ENCODE measurements at places on chromosomes 4 and X.
A peak's percentile ranks its signal among the peaks of the same experiment; 100 is the strongest.

- DNase-seq, result peak; percentile 56
Measured at GRCh38 chrX:45428831-45429230, 228.2 kb upstream of the DIPK2B start.

- peak; percentile 40 for DNase-seq
Measured at GRCh38 chr4:27789773-27790172, 929.1 kb downstream of the STIM2 start.

DNA sequence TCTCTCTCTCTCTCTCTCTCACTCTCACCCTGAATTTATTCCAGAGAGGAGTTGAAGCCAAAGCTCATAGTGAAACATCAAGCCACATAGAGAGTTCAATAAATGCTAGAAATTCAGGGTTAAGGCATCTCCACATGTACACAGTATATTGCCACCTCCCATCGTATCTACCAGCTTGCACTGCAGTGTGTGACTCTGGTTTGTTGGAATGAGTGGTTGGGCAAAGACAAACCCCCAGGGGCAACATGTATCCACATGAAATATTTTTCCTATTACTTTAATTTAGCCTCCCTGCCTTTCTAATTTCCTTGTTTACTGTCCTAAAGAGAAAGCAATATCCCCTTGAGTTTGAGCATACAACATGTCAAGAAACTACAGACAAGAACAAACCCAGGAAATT, 247.3 kb downstream of the SPATA18 start:
- no peak for DNase-seq

- no peak for DNase-seq
Measured at GRCh38 chr4:7540206-7540605, 105.5 kb upstream of the PSAPL1 start.

GRCh38 chr4:132865922-132866321, 283.2 kb upstream of the PCDH10 start:
- no peak for DNase-seq

GRCh38 chr4:139834226-139834662, 168.6 kb downstream of the MGST2 start:
- DNase-seq, result no peak

- DNase-seq, result peak; percentile 25
Measured at GRCh38 chr4:55435141-55435841, 39.5 kb downstream of the TMEM165 start.

- DNase-seq, result peak; percentile 64
Measured at GRCh38 chr4:162506253-162506652, 342.5 kb upstream of the FSTL5 start.

DNA sequence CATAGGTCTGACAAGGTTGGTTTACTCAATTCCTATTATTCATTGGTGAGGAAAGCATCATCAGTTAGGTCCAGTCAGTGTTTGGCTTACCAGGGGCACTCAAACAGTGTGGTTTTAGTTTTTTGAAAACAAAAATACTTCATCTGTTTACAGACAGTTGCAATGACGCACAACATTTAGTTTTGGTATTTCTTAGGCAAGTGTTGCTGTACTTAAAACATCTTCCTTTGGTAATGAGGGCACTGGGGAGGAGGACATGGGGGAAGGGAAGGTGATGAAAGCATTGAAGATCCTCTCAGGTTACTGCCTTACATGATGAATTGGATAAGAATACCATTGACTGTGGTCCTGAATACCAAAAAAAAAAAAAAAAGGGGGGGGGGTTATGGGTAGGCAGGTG, 93.7 kb upstream of the MAOA start:
- no peak for DNase-seq

- no peak for DNase-seq
Measured at GRCh38 chr4:3442959-3443749, 1.4 kb downstream of the HGFAC start.

DNA sequence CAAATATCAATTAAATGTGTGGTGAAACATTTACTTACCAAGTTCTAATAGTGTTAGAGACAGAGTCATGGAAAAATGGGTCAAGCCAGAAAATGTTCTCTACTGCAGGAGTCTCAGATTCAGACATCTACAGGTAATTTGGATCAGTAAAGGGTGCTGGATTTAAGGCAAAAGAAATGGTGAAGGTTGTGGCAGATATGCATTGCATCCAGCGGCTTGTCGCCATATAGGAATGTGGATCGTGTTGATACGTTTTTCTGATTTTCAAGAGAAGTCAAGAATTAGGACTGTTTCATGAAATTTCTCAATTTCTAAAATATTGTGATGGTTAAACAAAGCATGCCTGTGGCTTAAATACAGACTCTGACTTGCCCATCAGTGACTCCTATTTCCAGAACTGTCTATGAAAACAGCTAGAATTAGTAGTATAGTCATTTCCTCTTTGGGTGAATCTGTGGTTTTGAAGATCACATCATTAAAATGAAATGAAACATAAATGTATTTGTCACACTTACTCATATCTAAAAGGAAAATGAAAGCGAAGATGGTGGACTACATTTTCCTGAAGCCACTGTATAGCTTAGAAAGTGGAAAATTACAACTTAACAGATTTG, 110.1 kb upstream of the VEGFC start:
- DNase-seq, result peak; percentile 91

- peak; percentile 31 for DNase-seq
Measured at GRCh38 chr4:111228396-111228795, 605.5 kb upstream of the PITX2 start.

DNA sequence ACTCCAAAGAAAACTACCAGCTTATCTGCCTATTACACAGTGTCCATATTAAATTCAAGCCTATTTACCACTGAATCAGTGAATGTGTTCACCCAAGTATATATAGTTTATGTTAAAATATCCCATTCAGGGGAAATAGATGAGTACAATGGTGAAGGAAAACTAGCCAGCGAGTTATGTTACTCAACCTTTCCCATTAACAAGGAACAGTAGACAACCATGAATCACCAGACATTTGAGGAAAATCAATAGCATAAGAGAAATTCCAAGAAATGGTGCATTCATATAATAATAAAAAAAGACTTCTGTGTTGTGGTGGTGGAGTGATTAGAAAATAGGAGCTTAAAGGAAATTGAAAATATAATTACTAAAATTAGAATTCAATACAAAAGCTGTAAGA, 21.3 kb downstream of the IQCM start:
- DNase-seq, result peak; percentile 10

- peak; percentile 99 for DNase-seq
Measured at GRCh38 chr4:123832173-123833026, 435.8 kb downstream of the SPRY1 start.

DNA sequence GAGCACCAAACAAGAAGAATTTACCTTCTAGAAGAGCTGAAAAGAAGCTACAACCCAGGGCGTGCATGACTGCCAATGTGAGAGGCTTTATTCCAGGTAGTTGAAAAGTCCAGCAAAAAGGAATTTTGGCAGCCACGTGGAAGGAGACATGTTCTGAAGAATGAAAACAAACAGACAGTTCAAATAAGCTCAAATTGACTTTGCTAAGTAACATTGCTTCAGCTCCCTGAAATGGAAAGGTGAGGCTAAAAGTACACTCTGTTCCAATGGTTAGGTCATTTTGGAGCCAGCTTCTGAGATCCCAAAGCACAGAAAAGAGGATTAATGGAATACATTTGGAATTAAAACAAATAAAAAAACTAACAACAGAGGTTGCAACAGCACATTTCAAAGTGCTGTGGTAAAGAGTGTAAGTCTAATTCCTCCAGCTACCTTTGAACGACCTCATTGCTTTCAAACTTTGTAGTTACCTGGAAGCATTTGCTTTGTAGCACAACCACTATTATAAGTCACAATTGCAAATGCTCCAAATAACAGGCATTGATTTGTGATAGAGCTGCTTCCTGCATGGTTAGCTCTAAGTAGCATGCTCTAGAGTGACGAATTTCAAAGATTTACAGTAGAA, 405.3 kb upstream of the EDA2R start:
- no peak for DNase-seq

GRCh38 chrX:140764401-140764919, 54.9 kb downstream of the LINC00632 start:
- DNase-seq, result peak; percentile 44

- no peak for DNase-seq
Measured at GRCh38 chr4:146582864-146583263, 55.8 kb upstream of the POU4F2 start.

DNA sequence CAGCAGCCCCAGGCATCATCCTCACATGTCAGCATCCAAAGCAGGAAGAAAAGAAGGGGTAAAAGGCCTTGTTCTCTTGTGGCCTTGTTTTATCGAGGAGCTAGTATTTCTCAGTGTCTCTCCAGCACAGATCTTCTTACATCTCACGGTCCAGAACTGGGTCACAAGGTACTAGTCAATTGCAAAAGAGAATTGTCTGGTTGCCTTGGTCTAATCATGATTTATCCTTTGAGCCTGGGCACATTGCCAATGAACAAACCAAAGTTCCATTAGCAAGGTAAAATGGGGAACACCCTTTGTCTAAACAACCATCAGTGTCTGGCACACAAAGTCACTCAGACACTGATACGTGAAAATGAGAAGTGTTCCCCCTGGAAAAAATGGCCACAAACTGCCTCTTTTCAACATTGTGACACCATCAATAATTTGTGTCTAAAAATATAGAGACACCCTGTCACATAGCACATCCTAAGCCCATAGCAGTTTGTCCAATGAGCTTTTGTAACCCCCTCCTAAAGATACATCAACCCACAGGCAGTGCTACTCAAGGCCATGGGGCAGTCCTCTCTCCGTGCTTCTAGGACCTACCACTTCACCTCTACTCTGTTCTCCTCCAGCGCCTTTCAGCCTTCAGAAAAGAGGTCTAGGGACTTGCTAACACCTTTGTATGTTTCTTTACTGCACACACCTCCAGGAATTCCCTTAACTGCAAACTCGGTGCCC, 534.4 kb downstream of the MID1IP1 start:
- DNase-seq, result no peak

DNA sequence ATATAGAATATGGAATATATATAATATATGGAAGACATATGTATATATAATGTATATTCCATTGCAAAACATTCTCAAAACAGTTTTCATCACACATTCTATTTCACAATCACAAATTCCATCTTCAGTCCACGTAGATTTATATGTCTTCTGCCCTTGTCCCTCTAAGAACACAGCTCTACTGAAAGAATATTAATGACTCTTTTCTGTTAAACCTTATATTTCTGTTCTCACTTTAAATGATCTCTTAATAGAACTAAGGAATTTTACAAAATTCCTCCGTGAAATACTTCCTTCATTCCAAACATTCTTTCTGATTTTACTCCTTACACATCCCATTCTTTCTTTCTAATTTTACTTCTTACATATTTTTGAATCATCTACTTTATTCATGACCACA, 1043.1 kb upstream of the PABPC4L start:
- DNase-seq, result no peak

DNA sequence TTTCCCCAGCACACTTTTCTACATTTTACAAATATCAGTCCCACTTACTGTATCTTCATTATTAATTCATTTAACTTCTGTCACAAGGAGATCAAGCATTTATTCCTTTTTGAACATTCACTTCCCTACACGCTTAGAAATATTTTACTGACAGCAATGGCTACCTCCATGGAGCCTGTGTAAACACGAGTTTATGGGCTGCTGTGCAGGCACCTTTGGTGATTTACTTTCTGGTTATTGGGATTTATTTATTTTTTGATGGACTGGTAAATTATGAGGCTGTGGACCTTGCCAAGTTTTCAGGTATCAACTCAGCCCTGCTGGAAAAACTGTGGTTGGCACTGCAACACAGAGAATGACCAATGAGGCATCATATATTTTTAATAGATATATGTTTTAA, 45.4 kb upstream of the PAQR3 start:
- no peak for DNase-seq

GRCh38 chr4:24894846-24895245, 18.0 kb downstream of the CCDC149 start:
- no peak for DNase-seq

- peak; percentile 22 for DNase-seq
Measured at GRCh38 chr4:113026556-113026955, 22.9 kb upstream of the ANK2 start.

- DNase-seq, result no peak
Measured at GRCh38 chr4:188221090-188221489, 81.8 kb downstream of the TRIML1 start.

DNA sequence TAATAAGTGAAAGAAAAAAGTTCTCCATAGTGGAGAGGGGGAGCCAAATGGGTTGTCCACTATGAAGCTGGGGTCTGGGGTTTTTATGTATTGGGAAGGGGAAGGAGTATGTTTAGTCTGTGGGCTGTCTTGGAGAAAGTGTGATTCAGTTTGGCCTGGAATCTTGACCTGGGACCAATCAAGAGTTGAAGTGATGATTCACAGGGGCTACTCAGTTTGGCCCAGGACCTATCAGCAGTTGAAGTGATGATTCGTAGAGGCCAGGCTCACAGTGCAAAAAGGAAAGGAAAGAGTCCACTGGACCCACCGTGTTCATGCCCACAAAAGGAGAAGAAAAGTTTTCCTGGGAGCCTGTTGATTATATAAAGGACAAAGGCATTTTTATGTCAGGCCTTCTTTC, 47.3 kb upstream of the RAB9B start:
- peak; percentile 5 for DNase-seq

DNA sequence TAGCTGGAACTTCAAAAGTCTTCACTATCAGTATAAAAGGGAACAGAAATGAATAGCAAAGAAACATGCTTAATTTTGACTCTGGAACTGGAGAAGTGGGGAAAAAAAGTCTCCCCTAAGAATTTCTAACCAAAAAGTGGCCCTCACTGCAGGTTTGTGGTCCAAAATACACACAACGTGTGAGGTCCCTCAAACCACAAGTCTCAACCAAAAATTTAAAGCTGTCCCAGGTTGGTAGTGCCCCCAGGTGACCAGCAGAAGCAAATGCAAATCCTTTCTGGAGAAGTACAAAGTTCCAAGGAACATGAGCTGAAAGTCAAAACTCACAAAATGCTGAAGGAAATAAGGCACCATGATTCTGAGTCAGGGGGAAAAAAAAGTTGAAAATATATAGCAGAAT, 23.6 kb upstream of the VAMP7 start:
- no peak for DNase-seq

- DNase-seq, result peak; percentile 71
Measured at GRCh38 chr4:25439918-25440477, 62.9 kb downstream of the ANAPC4 start.

- DNase-seq, result no peak
Measured at GRCh38 chr4:188015025-188015940, 19.7 kb downstream of the ZFP42 start.

All from astrocyte of the spinal cord (primary cell).